T-helper 2 cell treated with Interferon-gamma antibody and Interleukin-4, amounts not matched to agents 5 μg/mL and 100 μg/mL, for 36 hours (primary cell): ENCODE measurements at places on chromosomes 3 and 15.
A peak's percentile ranks its signal among the peaks of the same experiment; 100 is the strongest.

- DNase-seq = no peak
Measured at GRCh38 chr3:9863058-9863772, 16.8 kb downstream of the CIDEC start.

- no peak for DNase-seq
Measured at GRCh38 chr3:61627768-61628185, 66.4 kb downstream of the PTPRG start.

GRCh38 chr3:73523661-73524060, 101.1 kb downstream of the PDZRN3 start:
- DNase-seq = no peak

DNA sequence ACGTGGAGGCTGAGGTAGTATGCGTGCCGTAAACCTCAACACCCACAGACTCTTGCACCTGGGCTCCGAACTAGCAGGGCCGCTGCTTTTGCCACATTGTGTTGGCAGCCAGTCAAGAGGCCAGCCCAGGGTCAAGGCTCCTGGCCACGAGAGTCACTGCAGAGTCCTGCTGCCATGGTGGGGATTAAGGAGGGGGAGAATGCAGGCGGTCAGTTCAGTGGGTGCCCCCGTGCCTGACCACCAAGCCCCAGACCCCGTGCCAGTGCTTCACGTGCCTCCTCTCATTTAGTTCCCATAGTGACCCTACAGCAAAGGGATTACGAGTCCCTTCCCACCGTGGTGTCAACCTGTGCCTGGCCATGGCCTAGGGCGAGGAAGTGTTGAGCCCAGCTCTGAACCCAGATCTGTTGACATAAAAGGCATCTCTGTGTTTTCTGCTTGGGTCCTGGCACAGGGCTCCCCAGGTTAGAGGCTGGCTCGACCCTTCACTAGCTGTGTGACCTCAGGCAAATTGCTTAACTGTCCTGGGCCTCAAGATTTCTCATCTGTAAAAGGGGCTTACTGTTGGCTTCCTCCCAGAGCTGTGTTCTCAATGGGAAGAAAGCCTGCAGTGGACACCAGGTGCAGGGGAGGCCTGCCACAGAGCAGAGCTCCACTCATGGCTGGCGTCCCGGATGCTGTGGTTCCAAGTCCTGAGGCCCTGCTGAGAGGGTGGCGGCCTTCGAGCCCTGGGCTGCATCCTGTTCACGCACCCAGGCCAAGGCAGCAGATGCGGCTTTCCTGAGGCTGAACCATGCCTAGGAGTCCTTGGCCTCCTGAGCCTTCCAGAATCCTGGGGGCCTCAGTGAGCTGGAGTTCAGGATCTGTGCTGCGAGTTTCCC, 32.8 kb downstream of the FBLN2 start:
- no peak for DNase-seq

DNA sequence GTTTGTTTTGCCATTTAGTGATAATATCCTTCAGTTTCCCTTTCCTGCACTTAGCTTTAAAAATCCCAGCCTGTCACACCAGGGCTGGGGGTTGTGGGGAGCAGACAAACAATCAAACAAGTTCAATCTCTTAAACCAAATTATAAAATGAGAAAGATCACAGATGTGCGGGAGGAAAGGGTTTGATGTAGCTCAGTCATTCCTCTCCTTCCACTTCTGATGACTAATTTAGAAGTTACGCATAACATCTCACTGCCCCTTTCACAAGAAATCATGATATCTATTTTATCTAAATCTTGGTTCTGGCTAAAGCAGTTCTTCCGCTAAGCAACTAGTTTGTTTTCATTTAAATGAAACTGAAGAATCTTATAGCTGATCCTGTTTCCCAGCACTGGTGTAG, 34.1 kb upstream of the ATG7 start:
- DNase-seq = peak; percentile 36

- no peak for DNase-seq
Measured at GRCh38 chr15:68982976-68983563, 31.4 kb upstream of the NOX5 start.

DNA sequence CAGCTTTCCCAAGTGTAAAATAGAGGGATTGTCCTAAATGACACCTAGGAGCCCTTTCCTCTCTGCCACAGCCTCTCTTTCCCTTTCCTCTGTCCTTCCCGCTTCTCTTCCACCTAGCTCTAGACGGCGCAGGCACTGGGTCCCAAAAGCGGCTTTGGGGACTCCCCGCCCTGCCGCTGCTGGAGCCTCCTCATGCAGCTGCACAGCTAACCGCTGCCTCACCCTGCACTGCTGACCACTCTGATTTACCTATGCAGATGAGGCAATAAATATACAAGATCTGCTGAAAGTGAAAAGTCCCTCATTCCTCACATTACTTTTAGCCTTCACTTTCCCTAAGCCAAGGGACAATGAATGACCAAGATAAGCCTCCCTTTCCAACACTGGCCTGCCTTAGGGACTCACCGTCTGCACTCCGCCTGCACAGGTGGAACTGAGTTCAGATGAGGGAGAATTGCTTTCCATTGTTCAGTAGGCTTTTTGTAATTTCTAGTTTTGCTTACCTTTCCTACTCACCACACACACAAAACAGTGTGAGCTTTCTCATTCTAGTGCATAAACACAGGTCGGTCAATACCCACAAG, 197.5 kb upstream of the BCL6 start:
- DNase-seq = no peak

- no peak for DNase-seq
Measured at GRCh38 chr15:46300716-46301115, 665.9 kb downstream of the SQOR start.

- DNase-seq = no peak
Measured at GRCh38 chr3:184743248-184743647, 31.4 kb upstream of the MAGEF1 start.

DNA sequence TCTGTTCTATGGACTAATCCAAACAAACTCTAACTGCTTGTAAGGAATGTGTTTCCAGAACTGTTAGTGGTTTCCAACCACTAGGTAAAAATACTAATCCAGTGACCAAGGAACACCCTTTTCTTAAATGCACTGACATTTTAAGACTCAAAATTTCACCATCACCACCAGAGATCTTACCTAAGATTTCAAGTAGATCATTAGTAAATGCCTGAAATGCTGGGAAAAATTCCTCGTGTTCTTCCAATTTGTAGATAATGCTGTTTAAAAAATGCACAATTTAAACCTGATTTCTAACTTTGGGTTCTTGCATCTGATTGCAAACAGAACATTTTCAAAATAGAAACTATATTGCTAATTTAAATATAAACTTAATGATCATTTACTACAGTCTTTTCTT, 63.4 kb downstream of the ESYT3 start:
- DNase-seq = no peak

DNA sequence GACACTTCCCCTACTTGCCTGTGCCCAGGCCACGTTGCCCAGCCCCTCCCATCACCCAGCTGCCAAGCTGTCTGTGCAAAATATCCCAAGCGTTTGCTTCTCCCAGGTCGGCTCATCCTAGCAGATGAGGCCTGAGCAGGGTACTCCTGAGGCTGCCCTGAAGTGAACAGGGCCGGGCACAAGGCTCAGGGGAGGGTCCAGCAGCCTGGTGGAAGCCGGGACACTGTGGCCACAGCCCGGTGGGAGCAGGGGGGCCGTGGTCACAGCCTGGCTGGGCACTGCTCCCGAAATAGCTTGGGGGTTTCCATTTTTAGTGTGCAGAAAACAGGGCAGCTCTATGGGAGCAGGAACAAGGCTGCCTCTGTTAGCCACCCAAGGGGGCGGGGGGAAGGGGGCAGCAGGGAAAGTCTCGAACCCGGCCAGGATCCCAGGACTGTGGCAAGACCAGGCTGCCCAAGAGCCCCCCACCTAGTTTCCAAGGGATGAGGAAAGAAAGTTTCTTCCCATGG, 3.4 kb downstream of the PLXNB1 start:
- no peak for DNase-seq

- peak; percentile 36 for DNase-seq
Measured at GRCh38 chr15:73965758-73966113, 26.4 kb downstream of the STOML1 start.

GRCh38 chr15:39573287-39573686, 7.6 kb upstream of the THBS1 start:
- DNase-seq = no peak

- peak; percentile 40 for DNase-seq
Measured at GRCh38 chr3:129606636-129607390, at the start of gene PLXND1. PLXND1 (minus strand) TSS chr3:129606676; CDS start chr3:129606639, 37 bp downstream.

DNA sequence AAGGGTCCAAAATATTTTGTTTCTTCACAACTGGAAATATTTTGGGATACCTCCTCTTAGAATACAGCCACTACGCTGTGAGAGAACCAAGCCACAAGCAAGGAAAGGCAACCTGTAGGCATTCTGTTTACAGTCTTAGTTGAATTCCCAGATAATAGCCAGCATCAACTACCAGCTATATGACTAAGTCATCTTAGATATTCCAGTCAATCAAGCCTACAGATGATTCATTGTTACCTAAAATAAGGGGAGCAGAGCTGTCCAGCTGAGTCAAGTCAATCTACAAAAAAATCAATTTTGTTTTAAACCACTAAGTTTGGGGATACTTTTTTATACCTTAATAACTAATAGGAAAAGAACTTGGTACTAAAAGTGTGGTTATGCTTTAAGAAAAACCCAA, 526.4 kb upstream of the DPPA4 start:
- no peak for DNase-seq

DNA sequence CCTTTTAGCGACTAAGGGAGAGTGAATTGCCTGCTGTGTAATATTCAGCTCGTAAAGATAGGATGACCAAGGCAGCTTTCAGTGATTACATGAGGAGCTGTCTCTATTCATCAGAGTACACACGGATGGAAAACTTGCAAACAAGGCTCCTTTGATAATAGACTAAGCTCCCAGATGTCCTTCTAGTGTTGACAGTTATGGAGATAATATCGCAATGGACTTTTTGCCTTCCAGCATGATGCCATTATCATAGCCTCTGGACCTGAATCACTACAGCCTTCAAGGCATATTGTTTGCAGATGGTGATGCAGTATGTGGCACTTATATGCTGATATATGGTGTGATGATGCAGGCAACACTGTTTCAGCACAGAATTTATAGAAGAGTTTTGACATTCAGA, 93.9 kb downstream of the ECT2 start:
- no peak for DNase-seq
